Skin of body (tissue), 3 donors: ENCODE measurements at places on chromosomes 6 and 20.

DNA sequence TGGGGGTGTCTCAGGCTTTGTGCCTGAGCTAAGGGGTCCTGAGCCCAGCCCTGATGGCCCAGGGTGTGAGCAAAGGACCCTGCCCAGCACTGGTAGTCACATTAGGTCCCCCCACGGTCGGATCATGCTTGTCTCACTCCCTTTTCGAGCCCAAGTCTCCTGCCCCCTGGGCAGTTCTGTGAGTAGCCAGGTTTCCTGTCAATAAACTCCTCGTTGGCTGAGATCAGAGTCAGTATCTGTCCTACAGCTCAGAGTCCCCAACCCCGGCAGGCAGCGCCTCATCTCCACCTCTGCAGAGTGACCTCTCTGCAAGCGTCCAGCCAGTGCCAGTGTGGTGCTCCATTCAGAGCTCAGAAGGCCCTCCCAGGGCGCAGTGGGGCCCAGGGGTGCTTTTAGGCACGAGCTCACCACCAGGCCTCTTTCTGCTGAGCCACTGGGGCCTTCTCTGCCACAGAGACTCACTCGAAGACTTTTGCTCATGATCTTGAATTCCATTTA is 93.7 kb upstream of the PMEPA1 start:
- no peak for DNase-seq

GRCh38 chr6:117494283-117494682 is 11.8 kb downstream of the DCBLD1 start:
- DNase-seq: no peak

DNA sequence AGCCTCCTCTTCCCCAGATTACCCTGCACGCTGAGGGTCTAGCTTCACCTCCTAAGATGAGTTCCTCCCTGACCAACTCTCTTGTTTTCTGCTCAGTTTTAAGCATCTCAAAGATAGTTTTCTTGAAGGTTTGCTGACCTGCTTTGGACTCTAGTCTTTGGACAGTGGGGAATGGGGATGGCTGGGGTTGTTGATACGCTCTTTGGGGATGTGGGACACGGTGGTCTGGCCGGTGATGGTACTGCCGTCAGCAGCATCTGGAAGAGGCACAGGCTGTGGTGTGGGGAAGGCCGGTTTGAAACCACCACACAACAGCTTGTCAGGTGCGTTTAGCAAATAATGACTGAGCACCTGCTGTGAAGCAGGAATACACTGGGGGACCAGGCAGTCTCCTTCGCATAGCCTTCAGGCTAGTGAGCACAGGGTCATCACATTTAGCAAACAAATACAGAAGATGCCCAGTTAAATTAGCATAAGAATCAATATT is 94.1 kb downstream of the TMEM242 start:
- no peak for DNase-seq

DNA sequence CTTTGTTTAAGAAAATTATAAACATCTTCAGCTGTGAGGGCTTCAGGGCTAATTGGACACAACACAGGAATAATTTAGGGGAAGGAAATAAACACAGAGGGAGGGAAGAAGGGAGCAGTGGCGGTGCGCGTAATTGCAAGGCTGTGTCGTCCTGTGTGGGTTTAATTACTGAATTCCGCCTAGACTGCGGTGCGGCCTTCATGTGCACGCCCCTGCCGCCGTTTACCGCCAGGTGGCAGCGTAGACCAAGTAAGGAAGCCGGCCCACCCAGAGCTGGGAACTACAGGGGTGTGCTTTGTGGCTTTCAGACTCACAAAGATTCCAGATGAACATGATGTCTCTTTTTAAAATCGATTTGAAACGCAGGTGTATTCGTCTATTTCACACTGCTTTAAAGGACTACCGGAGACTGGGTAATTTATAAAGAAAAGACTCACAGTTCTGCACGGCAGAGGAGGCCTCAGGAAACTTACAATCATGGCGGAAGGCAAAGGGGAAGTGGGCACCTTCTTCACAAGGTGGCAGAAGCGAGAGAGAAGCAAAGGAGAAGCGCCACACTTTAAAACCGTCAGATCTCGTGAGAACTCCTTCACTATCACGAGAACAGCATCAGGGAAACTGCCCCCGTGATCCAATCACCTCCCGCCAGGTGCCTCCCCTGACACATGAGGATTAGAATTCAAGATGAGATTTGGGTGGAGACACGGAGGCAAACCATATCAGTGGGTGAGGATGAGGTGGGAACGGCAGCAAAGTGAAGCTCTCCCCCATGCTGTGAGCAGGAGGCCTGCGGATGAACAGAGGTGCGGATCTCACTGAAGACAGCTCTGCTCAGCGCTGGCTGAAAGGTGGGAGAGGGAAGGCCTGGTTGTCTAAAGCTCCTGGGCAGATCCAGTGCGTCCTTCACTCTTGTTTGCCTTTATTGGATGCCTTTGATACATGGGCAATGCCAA is 222.0 kb upstream of the PDE10A start:
- peak; percentile 75 for DNase-seq

GRCh38 chr20:49786196-49786595 is 26.4 kb upstream of the SLC9A8 start:
- no peak for DNase-seq

DNA sequence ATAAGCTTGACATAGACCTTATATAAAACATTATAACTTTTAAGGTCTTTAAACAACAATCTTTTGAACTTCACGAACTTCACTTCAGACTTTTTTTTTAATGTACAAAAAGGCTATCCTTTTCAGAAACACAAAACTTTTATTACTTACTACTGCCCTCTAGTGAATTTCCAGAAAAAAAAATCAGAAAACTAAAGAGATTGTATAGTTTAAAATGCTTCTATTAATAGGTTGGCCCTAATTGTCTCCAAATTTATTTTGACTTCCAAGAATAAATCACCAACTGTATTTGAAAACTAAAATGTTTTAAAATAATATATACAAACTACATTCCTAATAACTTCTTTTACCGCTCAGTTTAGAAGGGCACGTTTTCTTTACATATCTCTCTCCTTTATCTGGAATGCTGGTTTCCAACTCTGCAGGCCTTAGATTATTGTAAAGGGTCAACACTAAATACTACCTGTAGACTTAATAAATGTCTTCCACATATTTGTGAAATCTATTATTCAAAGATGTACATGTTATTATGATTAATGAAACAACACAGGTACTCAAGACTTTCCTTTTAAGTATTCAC is 66.8 kb downstream of the LMBRD1 start:
- no peak for DNase-seq

DNA sequence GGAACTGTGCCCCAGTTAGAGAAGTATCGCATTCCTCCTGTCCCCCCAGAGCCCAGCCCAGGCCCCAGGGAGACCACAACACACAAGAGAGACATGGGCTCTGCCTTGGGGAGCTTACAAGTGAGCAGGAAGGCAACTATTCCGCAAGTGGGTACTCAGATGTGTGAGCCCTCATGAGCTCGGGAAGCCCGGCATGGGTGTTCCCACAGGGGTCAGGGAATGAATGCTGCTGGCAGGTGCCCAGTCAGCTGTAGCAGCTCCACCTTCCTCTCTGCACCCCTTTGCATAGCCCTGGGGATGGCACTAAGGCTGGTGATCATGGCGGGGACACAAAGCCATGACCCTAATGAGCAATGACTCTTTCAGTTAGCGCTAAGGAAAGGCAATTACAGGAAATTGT is 194.1 kb downstream of the SYNDIG1 start:
- no peak for DNase-seq

DNA sequence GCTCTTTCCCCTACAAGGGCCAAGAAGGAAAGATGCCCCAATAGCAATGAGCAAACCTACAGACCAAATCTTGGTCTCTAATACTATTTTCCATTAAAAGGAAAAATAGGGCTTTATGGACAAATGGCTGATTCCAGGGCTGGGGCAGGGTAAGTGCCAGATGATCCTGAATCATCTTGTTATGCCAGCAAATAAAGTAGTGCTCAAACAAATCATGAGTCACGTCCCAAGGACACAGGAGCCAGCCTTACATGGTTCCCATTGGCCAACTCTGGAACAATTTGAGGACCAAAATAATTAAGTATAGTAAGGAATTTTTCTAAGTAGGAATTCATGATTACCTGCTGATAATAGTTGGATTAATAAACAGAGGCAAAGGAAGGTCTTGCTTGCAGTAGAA is 53.2 kb upstream of the NKX2-4 start:
- DNase-seq: no peak

DNA sequence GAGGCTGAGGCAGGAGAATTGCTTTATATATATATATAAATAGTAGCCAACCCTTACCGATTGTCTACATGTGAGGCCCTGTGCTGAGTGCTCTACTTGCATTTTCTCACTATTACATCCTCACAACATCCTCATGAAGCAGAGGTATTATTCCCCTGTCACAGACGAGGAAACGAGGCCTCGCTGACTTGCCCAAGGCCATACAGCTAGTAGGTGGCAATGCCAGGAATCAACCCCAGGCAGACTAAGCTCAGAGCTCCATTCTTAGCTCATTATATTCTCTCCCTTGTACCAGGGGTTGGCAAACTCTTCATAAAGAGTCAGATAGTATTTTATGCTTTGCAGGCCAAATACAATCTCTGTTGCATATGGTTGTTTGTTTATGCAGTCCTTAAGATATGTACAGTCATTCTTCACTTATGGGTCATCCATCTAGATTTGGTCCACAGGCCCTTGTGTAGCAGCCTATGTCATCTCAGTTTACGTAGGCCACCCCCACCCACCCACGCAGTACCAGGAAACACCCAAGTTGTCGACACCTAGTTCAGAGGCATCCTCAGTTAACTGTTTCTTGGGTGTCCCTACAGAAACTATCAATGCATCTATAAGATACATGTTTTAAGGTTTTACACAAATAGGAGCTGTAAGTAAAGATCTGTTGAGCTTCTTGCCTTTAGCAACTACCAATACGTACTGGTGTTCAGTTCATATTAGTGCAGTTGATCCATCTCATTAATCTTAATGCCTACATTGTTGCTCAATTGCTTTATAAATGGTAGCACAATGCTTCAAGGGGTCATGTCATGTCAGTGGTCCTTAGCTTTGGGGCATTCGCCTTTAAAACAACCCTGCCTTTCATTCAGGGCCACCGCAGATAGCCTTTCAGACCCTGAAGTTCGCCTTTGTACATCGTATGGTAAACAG is 3.0 kb downstream of the CASS4 start:
- no peak for DNase-seq

- DNase-seq: no peak
Measured at GRCh38 chr20:59589086-59589684, 15.2 kb upstream of the PHACTR3 start.

- no peak for DNase-seq
Measured at GRCh38 chr6:12818324-12818723, 101.8 kb downstream of the PHACTR1 start.

- no peak for DNase-seq
Measured at GRCh38 chr20:10501402-10501801, 66.3 kb downstream of the SLX4IP start.

DNA sequence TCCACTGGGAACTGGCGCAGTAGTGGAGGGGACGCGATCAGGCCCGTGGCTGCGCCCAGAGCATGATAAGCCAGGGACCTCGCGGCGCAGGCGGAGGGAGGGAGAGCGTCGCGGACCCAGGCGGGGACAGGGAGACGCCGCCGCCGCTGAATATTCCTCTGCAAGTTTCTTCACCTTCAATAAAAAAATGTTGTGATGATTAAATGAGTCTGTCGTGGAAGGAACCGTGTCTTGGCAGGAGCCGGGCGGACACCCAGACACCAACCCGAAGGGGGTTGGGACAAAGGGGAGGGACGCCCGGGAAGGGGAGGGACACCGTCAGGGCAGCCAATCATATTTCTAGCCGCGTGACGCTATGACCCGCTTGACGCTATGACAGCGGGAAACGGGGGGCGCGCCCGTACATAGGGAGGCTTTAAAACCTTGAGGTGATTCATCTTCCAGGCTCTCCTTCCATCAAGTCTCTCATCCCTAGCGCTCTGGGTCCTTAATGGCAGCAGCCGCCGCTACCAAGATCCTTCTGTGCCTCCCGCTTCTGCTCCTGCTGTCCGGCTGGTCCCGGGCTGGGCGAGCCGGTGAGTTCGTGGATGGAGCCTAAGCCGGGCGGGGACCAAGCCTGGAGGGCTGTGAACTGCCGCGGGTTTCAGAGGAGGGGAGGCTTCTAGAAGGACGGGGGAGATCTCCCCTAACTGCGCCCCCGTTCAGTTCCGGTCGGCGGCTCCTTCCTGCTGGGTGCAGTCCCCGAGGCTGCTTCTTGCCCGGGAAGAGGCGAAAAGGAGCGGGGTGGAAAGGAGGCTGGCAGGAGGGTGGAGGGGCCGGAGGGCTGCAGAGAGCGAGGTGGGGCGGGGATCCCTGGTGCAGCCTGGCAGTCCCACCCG is at the start of gene ULBP2:
TSS of gene ULBP2 (plus strand) at position 432 of the 878 bp plus-strand sequence. CDS start at position 491, 59 bp downstream.
- peak; percentile 87 for DNase-seq

- DNase-seq: no peak
Measured at GRCh38 chr6:71124340-71124739, 164.3 kb upstream of the OGFRL1 start.

DNA sequence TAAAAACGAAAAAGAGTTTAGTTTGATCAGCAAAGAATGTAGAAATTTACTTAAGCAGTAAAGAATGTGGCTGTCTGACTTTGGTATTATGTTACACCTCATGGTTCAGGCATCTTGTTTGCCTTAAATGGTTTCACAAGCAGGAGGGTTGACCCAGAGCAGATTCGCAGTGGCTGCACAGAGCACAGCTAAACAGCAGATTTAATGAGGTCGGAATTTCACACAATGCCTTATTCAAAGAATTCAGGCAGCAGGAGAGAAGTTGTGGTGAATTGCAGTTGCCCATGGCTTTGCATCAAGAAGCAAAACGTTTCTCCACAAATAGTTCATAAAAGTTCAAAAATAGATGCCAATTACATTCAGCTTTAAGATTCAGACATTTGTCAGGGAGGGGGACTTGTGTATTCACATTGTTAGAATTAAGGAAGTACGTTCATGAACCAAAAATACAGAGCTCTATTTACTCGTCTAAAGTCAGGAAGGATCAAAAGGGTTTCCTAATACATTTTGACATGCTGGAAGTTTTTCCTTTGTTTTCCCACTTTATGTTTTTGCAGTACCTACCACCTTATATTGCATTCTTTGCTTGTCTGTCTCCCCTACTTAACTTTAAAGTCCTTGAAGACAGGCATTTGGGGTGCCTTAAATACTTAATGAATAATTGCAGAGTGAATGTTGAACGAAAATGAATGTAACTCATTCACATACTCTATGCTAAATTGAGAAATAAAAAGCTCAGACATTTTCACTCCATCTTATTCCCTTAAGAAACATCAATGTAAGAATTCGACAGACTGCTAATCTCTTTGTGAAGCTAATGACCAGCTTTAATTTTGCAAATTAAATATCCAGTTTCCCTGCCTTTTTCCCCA is 1163.6 kb upstream of the CITED2 start:
- peak; percentile 90 for DNase-seq

DNA sequence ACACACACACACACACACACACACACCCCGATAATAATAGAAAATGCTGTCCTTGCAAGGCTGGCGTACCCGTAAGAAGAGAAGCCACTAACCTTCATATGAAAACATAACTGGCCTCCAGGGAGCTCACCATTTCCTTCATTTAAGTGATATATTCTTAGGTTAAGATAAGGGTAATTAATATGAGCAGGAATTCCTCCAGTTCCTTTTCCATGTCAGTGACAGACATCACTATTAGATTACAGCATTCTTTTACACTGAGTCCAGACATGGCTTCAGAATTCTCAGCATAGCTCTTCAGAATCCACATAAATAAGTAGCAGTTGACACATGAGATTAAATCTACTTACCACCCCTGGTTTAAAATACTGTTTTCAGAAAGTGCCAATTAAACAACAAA is 121.9 kb downstream of the SIM1 start:
- peak; percentile 15 for DNase-seq
